ENCODE measurements at places on chromosomes 3 and 15. TPM values are rescaled to one million over a fixed set of nuclear protein-coding genes. Genes with fewer than 3 reads are reported as not detected.

DNA sequence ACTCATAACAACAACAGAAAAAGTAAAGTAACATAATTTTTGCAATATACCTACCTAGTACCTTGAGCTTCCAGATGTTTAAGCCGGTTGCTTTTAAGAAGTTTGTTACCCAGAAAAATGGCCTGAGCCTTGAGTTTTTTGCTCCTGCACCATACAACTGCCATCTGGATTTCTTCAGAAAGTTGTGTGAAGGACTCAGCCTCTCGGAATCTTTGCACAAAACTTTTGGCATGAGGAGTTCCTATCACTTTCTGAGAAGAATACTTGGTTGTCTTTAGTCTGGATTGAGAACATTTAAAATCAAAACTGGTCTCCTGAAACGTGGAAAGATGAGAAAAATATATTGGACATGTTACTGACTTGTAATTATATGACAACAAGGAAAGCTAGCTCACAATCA lies 17.3 kb downstream of the GTPBP8 start:
- peaks cover 68% of the 10 kb centered on the region for H3K36me3 ChIP-seq
- H3K27ac ChIP-seq, result no peak overlapping the region
- no peaks in the 10 kb centered on the region for H3K4me1 ChIP-seq
- no peak overlapping the region for H3K4me3 ChIP-seq
- H3K27me3 ChIP-seq, result no peaks in the 10 kb centered on the region

DNA sequence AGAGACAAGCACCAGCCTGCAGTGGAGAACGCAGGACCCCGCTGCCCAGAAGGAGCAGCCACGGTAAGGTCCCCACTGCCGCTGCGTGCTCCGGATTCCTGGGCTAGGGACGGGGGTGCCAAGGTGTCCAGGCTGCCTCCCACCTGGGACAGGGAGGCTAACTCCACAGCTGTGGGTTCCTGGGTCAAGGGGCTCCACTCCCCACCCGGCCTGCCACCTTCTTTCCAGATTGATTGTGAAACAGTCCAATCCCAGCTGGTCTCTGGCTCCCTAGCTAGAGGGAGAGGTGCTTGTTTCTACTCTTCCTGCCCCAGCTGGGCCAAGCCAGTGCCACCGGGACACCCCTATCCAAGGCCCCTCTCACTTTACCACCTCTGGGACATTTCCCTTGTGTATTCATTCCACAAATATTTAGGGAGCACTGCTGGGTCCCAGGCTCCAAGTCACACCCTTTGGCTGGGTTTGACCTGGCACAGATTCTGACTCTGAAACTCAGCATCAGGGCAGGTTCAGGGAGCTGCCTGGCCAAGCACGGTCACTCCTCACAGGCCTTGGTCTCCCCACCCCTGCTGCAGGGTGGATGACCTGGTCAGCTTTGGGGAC lies 1.9 kb downstream of the PAK6 start:
- H3K36me3 ChIP-seq, result no peaks in the 10 kb centered on the region
- H3K27me3 ChIP-seq, result peaks cover 3% of the 10 kb centered on the region
- H3K4me1 ChIP-seq, result peaks cover 11% of the 10 kb centered on the region
- H3K4me3 ChIP-seq, result no peak overlapping the region

GRCh38 chr15:82679626-82680199 lies 30.0 kb downstream of the AP3B2 start:
- no peaks in the 10 kb centered on the region for H3K36me3 ChIP-seq
- peaks cover 14% of the 10 kb centered on the region for H3K27me3 ChIP-seq
- H3K4me1 ChIP-seq, result no peaks in the 10 kb centered on the region
- no peak overlapping the region for H3K27ac ChIP-seq

- no peak overlapping the region for H3K27ac ChIP-seq
- no peak overlapping the region for H3K4me3 ChIP-seq
- no peaks in the 10 kb centered on the region for H3K4me1 ChIP-seq
- peaks cover 2% of the 10 kb centered on the region for H3K27me3 ChIP-seq
These were observed 48.9 kb downstream of the GRK7 start for GRCh38 chr3:141812084-141812483.

DNA sequence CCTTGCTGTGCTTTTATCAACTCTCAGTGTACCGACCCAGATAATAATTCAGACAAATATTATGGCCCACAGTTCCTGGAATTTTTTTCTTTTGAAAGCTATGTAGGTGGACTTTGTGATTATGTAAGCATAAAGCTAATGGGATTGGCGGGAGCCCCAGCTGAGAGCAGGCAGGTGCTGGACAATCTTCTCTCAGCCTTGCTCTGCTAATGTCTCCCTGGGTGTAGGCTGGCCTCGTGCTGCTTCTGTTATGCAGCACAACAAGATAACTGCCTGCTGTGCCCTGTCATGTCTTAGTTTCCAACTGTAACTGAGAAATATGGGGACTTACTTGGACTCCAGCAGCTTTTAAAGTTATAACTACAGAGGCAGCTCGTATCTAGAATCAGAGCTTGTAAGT lies 415.0 kb downstream of the PDCD6IP start:
- no peak for DNase-seq
- H3K4me1 ChIP-seq, result no peaks in the 10 kb centered on the region
- no peak overlapping the region for H3K27ac ChIP-seq
- H3K4me3 ChIP-seq, result no peak overlapping the region
- no peaks in the 10 kb centered on the region for H3K27me3 ChIP-seq

NEK11 gene
- 7.1 TPM for total RNA-seq
